Midbrain (tissue), 1 donor: ENCODE measurements at places on chromosomes 7 and 10.

DNA sequence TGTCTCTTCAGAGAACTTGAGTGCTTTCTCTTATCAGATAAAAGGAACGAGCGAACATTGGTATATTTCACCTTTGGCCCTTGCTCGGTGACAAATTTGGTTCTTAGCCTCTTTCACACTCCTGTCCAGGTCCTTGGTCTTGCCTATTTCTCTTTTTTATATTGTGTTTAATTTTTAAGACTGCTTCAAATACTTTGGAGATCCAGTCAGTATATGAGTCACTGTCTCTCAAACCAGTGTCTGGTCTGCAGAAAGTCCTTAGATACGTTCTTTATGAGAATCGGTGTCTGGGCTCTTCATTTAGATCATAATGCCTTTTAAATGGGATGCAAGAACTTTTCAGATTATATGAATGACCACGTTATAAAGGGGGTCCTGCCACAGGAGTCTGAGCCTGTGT lies 55.0 kb downstream of the PIK3AP1 start:
- DNase-seq = no peak

GRCh38 chr7:18235819-18236218 lies 208.2 kb upstream of the PRPS1L1 start:
- DNase-seq = no peak

GRCh38 chr7:11843113-11843765 lies 11.2 kb upstream of the THSD7A start:
- DNase-seq = no peak

DNA sequence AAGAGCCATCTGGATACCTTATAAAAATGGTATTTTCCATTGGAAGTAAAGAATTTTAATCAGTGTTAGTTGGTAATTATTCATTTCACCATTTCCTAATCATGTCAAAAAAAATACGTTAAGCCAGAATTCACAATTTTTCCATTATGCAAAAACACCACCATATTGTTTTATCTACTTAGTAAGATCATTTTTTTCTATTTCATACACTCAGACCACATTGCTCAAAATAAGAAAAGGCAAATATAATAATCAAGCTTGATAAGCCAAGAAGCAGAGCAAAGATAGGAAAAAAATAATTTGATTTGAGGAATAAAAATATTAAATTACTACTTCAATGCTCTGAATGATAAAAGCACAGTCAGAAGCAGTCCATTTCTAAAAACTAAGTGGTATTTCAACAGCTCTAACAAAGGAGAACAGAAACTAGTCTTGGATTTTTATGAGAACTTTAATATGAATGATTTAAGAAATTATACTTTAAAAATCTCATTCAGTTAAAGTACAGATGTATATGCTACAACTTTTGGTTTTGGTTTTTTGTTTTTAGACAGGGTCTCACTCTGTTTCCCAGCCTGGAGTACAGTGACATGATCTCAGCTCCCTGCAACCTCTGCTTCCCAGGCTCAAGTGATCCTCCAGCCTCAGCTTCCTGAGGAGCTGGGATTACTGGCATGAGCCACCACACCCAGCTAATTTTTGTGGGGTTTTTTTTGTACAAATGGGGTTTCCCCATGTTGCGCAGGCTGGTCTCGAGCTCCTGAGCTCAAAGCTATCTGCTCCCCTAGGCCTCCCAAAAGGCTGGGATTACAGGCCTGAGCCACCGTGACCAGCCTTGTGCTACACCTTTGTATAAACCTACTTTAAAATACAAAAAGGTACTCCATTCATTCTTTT lies 46.6 kb downstream of the LRRN3 start:
- DNase-seq = no peak

GRCh38 chr7:151157645-151158329 lies 9.7 kb downstream of the GBX1 start:
- no peak for DNase-seq

- no peak for DNase-seq
Observed at GRCh38 chr10:114518401-114519305, 114.4 kb upstream of the AFAP1L2 start.

GRCh38 chr10:62885684-62886461 lies 69.7 kb upstream of the EGR2 start:
- no peak for DNase-seq

DNA sequence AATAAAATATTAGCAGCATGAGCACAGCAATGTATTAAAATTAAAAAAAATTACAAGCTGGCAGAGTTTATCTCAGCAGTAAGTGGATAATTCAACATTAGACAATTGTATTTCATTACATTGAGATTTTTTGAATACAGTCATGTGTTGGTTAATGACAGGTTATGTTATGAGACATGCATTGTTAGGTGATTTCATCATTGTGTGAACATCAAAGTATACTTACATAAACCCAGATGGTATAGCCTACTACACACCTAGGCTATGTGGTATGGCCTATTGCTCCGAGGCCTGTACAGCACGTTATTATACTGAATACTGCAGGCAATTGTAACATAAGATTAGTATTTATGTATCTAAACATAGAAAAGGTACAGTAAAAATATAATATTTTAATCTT lies 29.7 kb downstream of the CCDC6 start:
- no peak for DNase-seq

GRCh38 chr7:31553661-31554081 lies 39.8 kb downstream of the ITPRID1 start:
- peak; percentile 9 for DNase-seq

DNA sequence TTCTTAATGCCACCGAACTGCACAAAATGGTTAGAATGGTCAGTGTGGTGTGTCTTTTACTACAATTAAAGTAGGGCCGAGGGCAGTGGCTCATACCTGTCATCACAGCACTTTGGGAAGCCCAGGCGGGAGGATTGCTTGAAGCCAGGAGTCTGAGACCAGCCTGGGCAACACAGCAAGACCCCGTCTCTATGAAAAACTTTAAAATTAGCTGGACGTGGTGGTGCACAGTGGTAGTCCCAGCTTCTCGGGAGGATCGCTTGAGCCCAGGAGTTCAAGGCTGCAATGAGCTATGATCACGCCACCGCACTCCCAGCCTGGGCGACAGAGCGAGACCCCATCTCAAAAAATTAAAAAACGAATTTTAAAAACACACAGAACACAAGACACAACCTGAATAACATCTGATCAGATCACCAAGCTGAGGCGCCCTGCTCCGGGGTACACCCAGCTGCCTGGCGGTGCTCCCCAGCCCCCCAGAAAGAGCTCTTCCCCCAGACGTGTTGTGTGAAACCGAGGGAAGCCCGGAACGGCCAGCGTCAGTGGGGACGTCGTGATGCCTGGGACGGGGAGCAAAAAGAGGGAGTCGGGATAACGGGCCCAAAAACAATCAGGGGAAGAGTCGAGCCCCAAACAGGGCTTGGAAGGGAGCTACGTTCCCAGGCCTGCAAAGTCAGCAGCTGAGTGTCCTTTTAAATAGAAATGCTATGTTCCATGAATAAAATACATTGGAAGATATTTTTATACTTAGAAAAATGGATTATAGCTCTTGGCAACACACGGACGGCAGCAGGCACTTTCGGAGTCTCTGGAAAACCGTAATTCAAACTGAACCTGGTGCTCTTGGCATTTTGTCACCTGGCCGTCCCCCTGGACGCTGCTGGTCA lies 80.7 kb upstream of the PDGFA start:
- no peak for DNase-seq

DNA sequence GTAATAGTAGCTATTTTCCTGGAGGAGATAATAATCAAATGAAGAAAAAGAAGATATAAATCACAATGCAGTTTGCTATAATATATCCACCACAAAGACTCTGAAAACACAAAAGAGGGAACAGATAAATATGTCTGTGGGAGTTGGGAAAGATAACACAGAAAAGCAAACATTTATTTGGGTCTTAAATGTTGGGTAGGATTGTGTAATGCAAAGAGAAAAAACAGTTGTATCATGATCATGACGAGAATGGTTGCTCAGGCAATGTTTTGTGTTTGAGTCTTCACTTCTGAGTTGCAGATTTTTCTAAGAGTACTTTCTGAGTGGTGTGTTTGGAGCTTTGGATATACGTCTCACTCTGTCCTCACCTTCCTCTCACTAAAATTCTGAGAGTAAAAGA lies 437.5 kb downstream of the TFEC start:
- DNase-seq = no peak

DNA sequence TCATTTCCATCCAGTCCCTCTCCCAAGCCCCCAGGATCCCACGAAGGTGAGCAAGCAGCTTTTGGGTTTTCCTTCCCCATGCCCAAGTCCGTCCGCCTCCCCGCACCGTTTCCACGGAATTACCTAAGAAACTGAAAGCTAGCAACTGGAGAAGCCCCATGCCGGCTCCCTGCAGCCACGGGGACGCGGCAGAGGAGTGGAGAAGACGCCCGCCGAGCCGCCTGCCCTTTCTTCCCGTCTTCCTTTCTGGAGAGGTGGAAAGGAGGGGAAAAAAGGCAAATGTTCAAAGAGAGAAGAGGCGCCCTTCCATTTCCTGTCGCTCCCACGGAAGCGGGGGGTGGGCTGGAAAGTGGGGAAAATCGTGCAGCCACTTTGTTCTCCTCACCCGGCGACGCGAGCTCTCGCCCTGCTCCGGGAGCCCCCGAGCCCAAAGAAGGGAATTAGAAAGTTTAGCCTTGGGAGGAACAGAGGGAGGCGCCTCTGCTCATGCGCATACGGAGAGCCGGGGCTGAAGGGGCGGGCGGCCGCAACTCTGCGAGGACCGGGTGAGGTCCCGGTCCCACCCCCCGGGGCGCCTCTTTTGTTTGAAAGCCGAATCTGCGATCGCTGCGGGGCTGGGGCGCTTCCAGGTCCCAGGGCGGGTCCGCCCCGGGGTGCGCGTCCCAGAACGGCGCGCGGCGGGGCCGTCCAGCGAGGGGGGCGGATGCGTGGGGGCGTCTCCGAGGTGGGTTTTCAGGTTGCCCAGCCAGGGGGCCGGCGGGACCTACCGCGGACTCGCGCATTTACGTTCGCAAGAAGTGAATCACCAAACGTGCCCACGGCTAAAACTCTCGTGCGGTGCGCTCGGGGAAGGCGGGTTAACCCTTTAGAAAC lies at the start of gene LAMB1:
LAMB1 (minus strand) TSS at position 436 of the 873 bp plus-strand sequence; CDS start at position 160, 276 bp downstream.
- no peak for DNase-seq

DNA sequence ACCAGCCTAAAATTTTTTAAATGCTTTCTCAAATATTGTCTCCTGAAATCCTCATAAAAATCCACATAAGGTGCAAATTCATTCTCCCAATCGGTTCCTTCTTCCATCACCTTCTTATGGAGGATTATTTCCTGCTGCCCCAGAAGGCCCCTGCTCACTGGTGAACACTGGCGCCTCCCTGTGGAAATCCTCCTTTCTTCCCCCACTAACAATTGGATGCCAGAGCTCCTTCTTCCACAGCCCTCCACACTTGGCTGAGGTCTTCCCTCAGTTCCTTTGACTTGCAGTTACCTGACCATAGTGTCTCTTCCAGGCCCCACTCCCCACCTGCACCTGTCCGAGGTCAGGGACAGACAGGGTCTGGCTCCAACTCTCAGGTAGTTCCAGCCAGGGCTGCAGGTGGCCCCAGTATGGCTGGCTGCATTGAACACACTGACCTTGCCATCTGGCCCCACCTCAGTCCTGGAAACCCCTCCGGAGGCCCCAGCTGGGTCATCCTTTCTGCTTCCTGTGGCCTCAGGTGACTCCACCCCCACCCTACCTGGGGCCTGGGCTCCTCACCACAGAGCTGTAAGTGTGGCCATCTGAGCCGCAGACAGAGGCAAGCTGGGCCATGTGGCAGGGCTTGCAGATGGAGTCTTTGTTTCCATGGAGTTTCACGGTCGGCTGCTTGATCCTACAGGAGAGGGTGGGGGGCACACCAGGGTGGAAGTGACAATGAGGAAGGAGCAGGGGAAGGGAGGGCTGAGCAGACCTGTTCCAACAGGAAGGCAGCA lies 18.4 kb downstream of the SPOCK2 start:
- no peak for DNase-seq

- DNase-seq = no peak
Observed at GRCh38 chr10:54983255-54983654, 182.2 kb upstream of the PCDH15 start.

DNA sequence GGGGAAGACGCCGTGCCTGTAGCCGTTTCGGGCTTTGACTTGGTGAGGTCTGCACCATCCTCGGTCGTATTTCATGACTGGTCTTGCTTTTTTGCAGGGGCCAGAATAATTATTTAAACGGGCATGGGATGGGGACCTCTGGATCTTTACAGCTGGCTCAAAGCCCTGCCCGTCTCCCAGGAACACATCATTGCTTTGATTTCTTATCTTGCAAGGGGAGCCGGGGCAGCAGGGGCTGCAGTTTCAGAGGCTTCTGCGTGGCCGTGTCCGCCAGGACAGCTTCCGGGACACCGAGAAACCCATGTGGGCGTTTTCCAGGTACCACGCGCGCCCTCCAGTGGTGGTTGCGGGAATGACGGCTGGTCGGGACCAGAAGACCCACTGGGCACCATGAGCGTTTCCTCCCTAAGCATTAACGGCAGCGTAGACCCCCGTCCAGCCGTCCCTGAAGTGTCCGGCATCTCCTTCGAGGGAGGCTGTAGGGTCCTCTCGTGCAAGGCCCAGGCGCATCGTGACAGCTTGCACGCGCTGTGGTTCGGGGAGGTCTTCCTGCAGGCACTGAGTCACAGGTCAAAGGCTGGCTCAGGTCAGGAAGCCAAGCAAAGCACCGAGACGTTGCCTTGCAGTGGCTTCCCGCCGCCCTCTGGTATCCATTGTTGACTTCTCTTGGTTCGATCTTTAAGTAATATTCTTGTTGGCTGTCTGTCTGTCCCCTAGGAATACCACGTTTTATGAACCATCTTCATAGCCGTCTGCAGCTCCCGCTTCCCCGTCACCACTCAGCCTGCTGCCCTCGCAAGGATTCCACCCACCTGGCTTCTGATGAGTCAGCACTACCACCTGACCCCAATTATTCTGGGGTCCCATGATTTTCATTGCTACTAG lies 16.2 kb upstream of the ZFAND2A start:
- DNase-seq = peak; percentile 74

DNA sequence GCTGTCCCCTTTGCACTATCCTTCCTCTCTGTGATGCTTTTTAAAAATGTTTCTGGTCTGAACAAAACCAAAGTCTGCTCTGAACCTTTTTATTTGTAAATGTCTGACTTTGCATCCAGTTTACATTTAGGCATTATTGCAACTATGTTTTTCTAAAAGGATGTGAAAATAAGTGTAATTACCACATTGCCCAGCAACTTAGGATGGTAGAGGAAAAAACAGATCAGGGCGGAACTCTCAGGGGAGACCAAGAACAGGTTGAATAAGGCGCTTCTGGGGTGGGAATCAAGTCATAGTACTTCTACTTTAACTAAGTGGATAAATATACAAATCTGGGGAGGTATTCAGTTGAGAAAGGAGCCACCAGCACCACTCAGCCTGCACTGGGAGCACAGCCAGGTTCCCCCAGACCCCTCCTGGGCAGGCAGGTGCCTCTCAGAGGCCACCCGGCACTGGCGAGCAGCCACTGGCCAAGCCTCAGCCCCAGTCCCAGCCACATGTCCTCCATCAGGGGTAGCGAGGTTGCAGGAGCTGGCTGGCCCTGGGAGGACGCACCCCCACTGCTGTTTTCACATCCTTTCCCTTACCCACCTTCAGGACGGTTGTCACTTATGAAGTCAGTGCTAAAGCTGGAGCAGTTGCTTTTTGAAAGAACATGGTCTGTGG lies 11.4 kb upstream of the CSGALNACT2 start:
- DNase-seq = no peak

- no peak for DNase-seq
Observed at GRCh38 chr10:96201525-96201924, 69.8 kb downstream of the BLNK start.
